ENCODE measurements at places on chromosomes 16 and 17. TPM values are rescaled to one million over a fixed set of nuclear protein-coding genes. Genes with fewer than 3 reads are reported as not detected.

- DNase-seq = no peak
These were observed 17.3 kb downstream of the RFFL start for GRCh38 chr17:35046245-35046644.

DNA sequence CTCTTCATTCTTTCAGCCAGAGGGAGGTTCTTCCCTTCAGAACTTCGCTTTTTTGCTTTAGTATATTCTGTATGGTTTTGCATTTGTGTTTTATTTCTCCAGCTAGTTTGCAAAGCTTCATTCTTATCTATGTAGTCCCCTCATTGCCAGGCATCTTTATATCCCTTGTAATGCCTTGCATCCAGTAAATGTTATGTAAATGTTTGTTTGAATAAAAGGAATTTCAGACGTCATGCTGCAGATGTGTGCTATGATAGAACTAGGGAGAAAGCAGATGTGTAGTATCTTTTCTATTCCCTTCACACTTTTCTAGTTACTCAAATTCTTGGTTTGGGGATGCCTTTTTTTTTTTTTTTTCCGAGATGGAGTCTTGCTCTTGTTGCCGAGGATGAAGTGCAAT, 62.6 kb upstream of the RASL10B start:
- DNase-seq = no peak

- DNase-seq = peak; percentile 49
These were observed 9.7 kb downstream of the RMI2 start for GRCh38 chr16:11354733-11355574.

- DNase-seq = no peak
These were observed 188.3 kb downstream of the IRF8 start for GRCh38 chr16:86087011-86087895.

DNA sequence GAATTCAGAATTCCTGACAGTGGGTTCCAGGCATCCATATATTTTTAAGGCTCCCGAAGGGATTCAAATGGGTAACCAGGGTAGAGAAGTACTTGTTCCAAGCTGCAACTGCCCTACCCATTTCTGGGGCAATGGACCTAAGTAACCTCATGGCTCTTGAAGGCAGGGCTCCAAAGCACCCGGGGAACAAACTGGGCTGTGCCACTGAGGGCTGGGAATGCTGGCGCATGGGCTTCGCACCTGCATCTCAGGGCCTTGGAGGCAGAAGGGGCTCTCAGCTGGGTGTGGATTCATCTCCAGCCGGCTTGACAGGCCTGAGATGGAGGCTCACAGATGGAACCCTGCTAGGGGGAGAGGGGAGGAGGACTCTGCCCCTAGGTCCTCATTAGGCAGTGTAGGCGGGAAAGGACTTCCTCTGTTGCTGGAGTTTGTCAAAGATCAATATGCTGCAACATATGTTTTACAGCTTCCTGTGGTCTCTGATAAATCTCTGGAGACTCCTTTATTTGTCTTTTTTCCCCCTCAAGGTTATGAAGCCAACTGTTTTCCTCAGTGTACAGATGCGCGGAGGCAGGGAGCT, 232.3 kb upstream of the NLRP1 start:
- no peak for DNase-seq

- DNase-seq = no peak
These were observed 24.2 kb downstream of the SPACA3 start for GRCh38 chr17:33015716-33016346.

DNA sequence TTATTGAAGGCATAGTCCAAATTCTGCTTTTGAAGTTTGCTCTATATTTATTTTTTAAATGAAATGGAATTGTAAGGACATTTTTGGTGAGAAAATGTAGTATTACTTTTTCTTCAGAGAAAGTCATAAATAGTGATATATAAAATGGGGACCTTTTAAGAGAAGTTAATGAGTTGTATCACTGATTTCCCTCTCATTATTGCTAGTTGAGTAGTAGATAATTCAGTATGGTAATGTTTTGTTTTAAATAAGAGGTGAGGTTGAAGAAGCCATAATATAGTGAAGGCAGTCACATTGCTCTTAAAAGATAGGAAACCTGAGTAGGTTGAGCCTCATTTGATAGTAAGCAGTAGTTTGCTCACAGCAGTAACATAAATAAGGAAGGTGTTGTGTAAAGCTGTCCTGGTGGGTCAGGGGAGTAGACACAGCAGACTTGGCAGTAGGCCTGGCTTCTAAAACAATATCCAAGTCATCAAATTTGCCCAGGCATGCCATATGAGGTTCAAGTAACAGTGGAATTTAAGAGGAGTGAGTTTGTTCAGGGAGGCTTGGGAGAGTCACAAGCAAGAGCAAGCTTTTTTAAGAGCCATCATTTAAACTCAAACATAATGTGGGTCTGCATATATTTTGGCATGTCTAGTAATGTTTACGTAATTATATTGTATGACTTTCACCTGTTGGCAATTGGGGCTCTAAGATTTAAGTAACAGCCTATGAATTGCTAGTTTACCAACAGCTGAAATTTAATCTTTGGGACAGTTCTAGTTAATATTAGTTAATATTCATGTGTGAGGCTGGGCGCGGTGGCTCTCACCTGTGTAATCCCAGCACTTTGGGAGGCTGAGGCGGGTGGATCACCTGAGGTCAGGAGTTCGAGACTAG, 6.5 kb downstream of the NFATC3 start:
- DNase-seq = peak; percentile 9

- DNase-seq = peak; percentile 8
These were observed 4.7 kb upstream of the CHD3 start for GRCh38 chr17:7883781-7884386.

DNA sequence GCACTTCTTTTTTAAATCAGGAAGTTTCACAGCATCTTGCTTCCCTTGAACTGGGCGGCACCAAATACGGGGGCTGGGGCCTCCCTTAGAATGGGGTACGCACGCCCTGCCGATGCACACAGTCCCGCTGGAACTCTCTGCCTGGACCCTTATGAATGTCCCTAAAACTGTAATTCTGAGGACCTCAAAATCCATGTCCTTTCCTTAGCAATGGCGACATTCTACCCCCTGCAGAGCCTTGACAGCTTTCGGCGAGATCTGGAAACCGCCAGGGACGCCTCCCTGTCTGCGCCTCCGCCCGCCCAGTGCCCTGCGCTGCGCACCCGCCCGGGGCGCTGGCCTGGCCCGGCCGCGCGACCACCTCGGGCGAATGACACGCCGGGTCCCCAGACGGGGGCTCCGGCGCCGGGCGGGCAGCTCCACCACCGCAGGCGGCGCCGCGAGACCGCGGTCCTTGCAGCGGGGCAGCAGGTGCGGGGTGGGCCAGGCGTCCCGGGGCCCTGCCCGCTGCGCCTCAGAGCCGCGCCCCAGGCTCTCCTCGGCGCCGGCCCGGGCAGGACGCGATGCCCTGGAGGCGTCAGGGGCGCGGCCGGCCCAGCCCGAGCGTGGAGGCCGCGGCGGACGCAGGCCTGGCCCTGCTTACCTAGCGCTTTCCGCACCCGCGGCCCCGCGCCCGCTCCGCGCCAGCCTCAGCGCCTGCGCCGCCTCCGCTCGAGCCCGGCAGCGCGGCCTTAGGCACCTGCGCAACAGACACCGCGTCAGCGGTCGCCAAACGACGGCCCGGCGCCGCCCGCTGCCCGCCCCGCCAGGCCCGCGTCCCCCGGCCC, 548 bp downstream of the HAGH start:
- no peak for DNase-seq

MIEN1 gene
- total RNA-seq = 49.1 TPM

- DNase-seq = no peak
These were observed 186.5 kb downstream of the PRKCA start for GRCh38 chr17:66488864-66489263.

CCL4 gene
- not detected for total RNA-seq

CYGB gene
- total RNA-seq = 2.0 TPM

DNA sequence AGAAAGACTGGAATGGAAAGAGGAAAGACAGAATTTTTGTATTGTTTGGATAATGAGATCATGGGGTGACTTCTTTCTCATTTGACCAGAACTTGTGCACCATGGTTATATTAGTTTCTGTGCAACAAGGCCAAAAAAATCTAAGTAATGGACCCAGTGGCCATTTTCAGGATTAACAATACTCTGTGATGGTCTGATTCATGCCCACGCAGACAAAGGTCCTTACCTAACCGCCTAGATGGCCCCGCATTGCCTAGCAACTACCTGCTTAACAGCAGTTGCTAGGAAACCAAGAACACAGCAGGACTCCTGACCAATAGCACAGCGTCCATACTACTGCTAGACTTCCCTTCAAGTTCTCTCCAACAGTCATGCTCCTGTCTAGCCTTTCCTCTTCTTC, 22.4 kb downstream of the MIS12 start:
- peak; percentile 47 for DNase-seq

DNA sequence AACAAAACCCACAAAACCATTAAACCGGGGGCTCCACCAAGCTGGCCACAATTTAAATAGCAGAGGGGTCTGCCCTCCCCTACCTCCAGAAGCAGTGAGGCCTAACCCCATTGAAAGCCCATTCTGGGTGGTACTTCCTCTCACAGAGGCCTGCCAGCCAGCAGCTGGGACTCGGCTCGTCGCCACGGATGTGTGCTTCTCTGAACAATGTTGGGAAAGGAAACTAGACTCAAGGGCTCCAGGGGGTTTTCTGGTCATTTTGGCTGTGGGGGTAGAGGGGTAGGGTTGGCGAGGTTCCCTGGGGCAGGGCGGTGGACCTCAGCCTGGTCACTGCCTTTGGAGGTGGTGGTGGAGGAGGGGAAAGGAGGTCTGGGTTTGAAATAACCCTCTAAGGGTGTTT, 4.7 kb upstream of the PLCG2 start:
- no peak for DNase-seq

DNA sequence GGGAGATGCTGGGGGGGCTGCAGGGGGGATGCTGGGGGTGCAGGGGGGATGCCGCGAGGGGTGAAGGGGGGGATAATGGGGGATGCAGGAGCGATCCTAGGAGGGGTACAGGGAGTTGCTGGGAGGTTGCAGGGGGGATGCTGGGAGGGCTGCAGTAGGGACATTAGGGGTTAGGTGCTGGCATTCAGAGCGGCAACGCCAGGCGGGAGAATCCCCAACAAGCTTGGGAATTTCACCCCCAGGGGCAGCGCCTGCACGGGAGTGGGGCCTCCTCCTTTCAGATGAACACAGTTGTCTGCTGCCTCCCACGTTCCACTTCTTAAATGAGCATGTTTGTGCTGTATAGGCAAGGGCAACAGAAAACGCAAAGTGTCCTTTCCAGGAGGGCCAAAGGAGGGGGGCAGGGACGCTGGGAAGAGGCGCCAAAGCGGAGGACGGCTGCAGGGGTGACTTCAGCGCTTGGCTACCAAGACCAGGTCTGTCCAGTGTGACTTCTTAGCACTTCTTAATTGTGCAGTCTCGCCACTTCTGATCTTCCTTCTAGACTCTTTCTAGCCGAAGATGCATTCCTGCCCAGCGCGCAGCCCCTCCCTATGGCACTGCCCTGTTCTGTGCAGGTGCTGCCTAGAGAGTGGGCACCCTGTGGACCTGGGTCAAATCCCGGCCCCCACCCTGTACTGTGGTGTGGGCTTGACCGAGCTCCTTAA, 2.0 kb upstream of the SLC6A4 start:
- no peak for DNase-seq

GRCh38 chr17:37710344-37710886, 34.4 kb downstream of the HNF1B start:
- peak; percentile 59 for DNase-seq

- DNase-seq = no peak
These were observed 6.2 kb upstream of the TMEM92 start for GRCh38 chr17:50268026-50268425.

NTN1 gene
- total RNA-seq = 0.20 TPM

GRCh38 chr17:82198092-82198491, 14.6 kb downstream of the CCDC57 start:
- DNase-seq = no peak

KRT20 gene
- not detected for total RNA-seq

- DNase-seq = peak; percentile 76
These were observed 2.0 kb upstream of the GLG1 start for GRCh38 chr16:74608944-74609343.

CDH3 gene
- total RNA-seq = under 0.01 TPM

GRCh38 chr16:11118479-11118878, 137.5 kb downstream of the SOCS1 start:
- DNase-seq = peak; percentile 54

TPSD1 gene
- not detected for total RNA-seq

GRCh38 chr17:9200699-9201359, 179.5 kb downstream of the NTN1 start:
- no peak for DNase-seq

GRCh38 chr17:386141-386876, 33.7 kb upstream of the RPH3AL start:
- DNase-seq = peak; percentile 12

XYLT2 gene
- total RNA-seq = 12.4 TPM

NRN1L gene
- total RNA-seq = not detected

GRCh38 chr16:4728676-4729075, 5.4 kb downstream of the ANKS3 start:
- no peak for DNase-seq

TGFB1I1 gene
- 27.5 TPM for total RNA-seq

DNA sequence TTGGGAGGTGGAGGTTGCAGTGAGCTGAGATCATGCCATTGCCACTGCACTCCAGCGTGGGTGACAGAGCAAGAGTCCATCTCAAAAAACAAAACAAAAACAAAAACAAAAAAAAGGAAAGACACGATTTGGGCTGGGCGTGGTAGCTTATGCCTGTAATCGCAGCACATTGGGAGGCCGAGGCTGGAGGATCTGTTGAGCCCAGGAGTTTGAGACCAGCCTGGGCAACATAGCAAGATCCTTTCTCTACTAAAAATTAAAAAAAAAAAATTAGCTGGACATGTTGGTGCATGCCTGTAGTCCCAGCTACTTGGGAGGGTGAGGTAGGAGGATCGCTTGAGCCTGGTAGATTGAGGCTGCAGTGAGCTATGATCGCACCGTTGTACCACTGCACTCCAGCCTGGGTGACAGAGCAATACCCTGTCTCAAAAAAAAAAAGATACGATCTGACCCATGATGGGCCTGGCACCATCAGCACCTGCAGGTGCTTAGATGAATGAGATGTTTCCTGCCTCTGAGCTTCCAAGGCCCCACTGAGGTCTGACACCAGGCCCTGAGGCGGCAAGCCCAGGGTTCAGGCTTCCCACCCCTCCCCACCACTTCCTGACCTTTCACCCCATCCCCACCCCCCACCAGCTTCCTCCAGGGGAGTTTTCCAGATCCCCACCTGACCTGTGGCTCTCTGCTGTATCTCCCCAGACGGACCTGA, 21.7 kb downstream of the ATP2A1 start:
- DNase-seq = no peak

- DNase-seq = no peak
These were observed 6.3 kb downstream of the ACSF3 start for GRCh38 chr16:89099905-89100304.

FBRS gene
- 4.1 TPM for total RNA-seq

- peak; percentile 66 for DNase-seq
These were observed 340.9 kb downstream of the SOX9 start for GRCh38 chr17:72461757-72462156.

All from RPMI7951 (cell line).